H4 (cell line): ENCODE measurements at places on chromosomes 1 and 21.
A peak's percentile ranks its signal among the peaks of the same experiment; 100 is the strongest.

DNA sequence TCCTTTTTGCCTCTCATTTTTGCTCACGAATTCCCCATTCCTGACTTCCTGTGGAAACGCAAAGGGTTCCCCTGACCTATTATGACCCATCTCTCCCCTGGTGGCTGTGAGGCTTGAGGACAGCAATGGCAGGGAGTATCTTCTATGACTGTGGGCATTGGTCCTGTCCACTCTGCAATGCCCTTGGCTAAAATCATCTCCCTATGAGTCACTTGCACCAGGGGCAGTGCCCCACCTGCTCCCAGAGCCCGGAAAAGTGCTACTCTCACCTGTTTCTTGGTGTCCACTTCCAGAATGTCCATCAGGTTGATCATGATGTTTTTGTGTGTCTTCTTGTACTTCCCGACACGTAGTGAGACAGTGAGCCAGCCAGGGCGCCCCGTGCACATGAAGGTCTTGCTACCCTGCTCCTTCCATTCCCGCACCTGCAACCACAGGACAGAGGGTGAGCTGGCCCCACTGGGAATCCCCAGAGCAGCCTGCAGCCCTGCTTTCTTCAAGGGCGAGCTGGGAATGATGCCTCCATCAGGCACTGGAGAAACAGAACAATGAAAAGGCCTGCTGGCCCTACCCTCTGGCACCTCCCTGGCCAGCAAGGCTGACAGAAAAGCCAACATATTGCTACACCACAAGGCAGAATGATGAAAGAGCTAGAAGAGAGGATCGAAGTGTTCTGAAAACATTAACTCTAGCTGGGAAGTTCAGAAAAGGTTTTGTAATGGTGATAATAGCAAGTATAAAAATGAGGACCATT lies 3.5 kb downstream of the DHCR24 start:
- no peak for DNase-seq

DNA sequence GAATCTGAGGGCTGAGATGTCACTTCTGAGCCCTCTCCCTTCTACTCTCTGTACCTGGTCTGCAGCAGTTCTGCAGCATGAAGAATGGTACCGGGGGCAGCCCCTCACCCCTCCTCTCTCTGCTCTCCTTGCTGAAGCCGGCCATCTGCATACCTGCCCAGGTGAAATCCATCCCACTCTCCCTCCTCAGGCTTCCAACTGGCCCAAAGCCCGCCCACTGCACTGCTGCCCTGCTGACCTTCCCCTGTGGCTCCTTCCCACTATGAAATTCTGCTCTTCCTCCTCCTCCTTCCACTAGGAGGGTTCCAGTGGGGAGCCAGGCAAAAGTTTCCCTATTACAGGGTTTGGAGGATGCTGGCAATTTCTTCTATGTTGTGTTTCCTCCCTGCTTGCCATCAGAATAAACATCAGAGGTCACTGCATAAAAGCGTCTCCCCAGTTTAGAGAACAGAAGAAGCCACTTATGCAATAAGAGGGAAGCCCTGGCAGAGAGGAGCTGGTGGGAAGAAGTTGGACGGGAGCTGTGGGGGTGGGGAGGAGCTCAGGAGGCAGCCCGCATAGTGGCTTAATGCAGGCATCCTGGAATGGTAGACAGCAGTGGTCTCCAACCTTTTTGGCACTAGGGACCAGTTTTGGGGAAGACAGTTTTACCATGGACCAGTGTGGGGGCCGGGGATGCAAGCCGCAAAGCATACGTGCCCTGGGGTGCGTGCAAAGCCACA lies 30.3 kb downstream of the TMCO4 start:
- DNase-seq: no peak

GRCh38 chr1:9253453-9254105 lies 19.0 kb downstream of the H6PD start:
- no peak for DNase-seq

DNA sequence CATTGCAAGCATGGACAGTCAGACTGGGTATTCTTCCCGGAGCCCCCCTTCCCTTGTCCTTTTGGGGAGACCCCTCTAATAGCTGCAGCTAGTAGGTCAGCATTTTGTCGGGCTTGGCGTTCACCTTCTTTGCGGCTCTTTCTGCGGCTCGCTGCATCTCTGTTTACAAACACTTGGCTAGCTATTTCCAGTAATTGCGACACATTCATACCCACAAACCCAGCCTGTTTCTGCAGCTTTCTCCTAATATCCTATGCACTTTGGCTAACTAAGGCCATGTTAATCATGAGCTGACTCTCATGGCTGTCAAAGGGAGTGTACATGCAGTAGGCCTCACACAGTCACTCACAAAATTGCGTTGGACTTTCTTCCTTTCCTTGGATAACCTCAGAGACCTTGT lies 716.4 kb downstream of the AMY1C start:
- peak; percentile 4 for DNase-seq

GRCh38 chr1:191929383-191929782 lies 228.9 kb upstream of the RGS18 start:
- no peak for DNase-seq
